ENCODE measurements at places on chromosomes 2 and 18.

DNA sequence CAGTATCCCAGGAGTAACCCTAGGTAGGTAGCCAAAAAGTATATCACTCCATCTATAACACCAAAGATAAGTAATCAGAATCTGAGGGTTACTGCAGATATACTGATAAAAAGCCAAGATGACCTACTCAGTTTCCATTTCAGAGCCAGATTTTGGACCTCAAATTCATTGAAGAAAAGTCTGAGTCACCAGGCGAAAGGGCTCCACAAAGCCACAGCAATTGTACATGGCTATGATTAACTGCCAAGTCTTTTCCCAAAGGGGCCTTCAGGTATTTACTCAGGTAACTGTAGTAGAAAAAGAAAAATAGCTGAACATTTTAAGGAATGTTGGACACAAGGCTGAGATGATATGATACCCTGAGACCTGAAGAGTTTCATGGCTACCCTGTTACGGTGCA lies 75.6 kb upstream of the KCNH7 start:
- DNase-seq = no peak

- DNase-seq = no peak
Observed at GRCh38 chr2:7190587-7191324, 273.5 kb downstream of the RNF144A start.

GRCh38 chr2:188676010-188676400 lies 298.2 kb upstream of the COL3A1 start:
- no peak for DNase-seq

DNA sequence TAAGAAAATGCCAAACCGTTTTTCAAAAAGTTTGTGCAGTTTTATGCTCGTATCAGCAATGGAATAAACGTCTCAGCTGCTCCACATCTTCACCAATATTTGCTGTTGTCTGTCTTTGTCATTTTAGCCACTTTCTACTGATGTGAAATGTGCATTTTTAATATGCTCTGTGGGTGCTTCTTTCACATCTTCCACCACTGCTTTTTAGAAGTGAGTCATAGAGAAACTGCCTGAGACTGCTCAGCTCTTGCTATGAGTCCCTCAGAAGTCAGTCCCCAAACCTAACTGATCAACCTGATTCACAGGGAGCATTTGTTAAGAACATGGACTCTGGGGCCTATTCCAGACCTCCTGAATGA lies 41.0 kb upstream of the EPC2 start:
- no peak for DNase-seq

DNA sequence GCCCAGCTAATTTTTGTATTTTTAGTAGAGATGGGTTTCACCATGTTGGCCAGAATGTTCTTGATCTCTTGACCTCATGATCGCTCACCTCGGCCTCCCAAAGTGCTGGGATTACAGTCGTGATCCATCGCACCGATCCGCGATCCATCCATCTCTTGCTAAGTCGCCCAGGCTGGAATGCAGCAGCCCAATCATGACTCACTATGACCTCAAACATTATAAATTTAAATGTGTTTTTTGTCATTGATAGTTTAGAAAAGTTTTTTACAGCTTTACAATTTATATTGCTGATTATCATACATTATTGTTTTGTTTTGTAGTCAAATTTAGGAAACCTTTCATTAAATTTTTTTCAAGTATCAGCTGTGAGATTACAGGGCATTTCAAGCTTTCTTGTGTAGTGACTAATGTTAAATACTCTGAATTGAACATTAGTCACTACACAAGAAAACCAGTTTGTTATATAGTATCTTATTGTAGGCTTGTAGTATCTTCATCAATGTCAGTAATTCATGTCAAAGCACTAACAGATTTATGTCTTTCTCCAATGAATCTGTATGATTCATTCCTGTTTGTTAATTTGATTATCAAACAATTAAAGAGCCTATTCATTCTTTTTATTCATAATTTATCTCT lies 37.5 kb downstream of the NR4A2 start:
- no peak for DNase-seq

DNA sequence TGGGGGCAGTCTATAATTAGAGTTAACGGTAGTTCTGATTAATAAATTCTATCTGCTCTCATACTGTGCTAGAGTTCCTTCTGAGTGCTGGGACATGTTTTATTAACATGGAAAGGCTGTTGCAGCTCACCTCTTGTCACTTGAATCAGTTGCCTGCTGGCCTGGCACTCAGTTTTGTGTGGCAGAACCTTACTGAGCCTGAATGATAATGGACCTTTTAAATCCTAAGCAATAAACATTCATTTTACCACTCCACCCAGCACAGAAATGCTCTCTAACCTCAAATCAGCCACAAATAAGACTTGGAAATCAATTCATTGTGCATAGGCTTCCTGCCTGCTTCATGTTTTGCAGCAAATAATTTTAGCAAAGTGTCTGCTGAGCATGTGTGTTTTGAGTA lies 115.0 kb upstream of the RBMS1 start:
- no peak for DNase-seq

All from HTR-8/SVneo (cell line).